ENCODE measurements at places on chromosomes 12 and 14. TPM values are rescaled to one million over a fixed set of nuclear protein-coding genes. Genes with fewer than 3 reads are reported as not detected.
A peak's percentile ranks its signal among the peaks of the same experiment; 100 is the strongest.

CFAP54 gene
- total RNA-seq = 5.1 TPM

PDE6H gene
- total RNA-seq = not detected

SLC25A29 gene
- 24.1 TPM for total RNA-seq

GLIPR1 gene
- 36.0 TPM for total RNA-seq

FOXG1 gene
- not detected for total RNA-seq

NPFF gene
- not detected for total RNA-seq

CIROP gene
- total RNA-seq = 1.0 TPM

TAS2R19 gene
- 5.3 TPM for total RNA-seq

VASH1 gene
- total RNA-seq = 4.5 TPM

NYNRIN gene
- total RNA-seq = 8.2 TPM

GLT1D1 gene
- total RNA-seq = under 0.01 TPM

KRT85 gene
- total RNA-seq = not detected

AGAP2 gene
- total RNA-seq = under 0.01 TPM

LIN7A gene
- 9.5 TPM for total RNA-seq

POTEM gene
- total RNA-seq = not detected

- peak; percentile 85 for DNase-seq
Observed at GRCh38 chr14:102805371-102805891, 28.2 kb downstream of the TRAF3 start.

DNA sequence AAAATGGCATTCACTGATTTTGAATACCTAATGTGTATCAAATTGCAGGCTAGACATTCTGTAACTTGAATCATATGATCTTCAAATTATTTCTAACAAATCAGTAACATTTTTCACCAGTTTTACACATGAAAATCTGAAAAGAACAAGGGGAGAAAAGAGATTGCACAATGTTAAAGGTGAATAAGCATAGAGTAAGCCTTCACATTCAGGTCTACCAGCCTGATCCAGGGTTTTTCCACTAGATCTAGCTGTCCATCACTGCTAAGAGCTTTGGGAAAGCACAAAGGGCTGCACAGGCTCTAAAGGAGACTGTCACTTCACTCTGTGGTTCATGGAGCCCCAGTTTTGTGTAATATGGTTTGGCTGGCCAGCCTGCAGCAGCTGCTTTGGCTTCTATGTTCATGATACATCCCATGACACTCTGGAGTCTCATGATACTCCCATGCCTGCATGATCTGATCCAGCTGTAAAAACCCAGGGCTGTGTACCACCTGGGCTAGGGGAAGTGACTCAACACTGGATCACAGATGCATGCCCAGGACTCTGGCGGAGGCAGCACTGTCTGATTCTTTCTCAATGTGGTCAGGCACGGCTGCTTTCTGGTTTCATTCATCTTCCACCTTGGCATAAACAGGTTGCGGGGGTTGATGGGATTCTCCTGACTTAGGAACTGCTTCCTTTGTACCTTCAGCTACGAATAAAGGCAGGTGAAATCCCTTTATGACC lies 859.7 kb downstream of the GALC start:
- peak; percentile 96 for DNase-seq

- DNase-seq = peak; percentile 52
Observed at GRCh38 chr12:62194616-62195015, 65.6 kb upstream of the USP15 start.

GRCh38 chr14:42469637-42470426 lies 863.2 kb downstream of the LRFN5 start:
- peak; percentile 25 for DNase-seq

GRCh38 chr14:47678157-47678556 lies 2.8 kb upstream of the MDGA2 start:
- no peak for DNase-seq

GRCh38 chr12:32076941-32077340 lies 29.7 kb upstream of the BICD1 start:
- no peak for DNase-seq

DNA sequence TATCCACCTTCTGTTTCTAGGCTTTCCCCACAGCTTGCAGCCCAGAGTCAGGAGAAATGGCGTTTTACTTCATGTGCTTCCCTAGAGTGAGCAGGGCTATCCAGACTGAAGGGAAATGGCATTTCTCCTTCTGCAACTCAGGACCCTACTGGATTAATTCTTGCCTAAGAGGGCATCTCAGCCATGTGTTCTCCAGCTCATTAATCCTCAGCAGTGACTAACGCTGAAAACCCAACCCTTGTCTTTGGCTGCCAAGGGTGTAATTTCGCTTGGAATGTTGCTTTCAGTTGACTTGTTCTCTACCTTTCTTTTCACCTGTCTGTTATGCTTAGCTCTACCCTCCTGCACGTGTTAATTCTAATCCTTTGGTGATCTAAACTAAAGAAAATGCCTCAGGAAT lies 21.0 kb upstream of the EMP1 start:
- peak; percentile 81 for DNase-seq

DNA sequence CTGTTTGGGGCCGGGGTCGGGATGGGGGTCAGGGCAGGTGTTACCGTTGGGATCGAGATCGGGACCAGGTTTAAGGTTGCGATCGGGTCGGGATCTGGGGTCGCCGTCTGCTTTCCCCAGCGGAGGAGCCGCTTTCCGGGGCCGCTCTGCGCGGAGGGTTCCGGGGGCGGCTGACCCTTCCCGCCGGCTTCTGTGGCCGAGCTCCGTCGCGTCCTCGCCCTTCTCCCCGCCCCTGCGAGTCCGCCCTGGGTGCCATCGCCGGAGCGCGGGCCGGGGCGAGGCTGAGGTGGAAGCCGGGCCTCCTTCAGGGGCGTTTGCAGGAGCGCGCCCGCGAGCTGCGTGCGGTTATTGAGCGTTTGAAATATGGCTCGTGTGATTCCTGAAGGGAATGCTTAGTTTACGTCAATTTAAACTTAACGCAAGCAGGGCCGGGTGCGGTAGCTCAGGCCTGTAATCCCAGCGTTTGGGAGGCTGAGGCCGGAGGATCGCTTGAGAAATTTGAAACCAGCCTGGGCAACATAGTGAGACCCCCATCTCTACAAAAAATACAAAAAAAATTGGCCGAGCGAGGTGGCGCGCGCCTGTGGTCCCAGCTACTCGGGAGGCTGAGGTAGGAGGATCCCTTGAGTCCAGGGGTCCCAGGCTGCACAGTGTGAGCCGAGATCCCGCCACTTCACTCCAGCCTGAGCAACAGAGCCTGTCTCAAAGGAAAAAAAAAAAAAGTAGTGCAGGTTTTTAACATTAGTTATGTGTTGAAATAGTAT lies 620 bp downstream of the PGAM5 start:
- DNase-seq = peak; percentile 45

GRCh38 chr12:67747869-67748742 lies 99.6 kb downstream of the DYRK2 start:
- peak; percentile 34 for DNase-seq

- no peak for DNase-seq
Observed at GRCh38 chr12:6116471-6117021, 7.9 kb downstream of the VWF start.

GRCh38 chr14:68975667-68976066 lies 3.4 kb downstream of the ACTN1 start:
- DNase-seq = peak; percentile 94

DNA sequence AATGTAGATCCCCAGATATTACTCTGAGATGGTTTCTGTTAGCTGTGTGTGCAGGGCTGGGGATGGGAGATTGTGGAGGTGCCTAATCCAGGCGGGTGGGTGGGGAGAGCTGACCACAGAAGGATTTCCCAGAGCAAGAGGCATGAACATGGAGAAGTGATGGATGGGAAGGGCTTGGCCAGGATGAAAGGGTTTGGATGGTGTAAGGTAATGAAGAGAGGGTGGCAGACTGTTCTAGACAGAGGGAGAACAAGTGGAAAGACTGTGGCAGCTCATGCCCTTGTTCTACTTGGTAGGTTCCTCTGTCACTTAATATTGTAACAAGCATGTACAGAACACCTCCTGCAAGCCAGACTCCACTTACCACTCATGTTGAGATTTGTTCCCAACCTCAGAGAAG lies 187.8 kb downstream of the NPAS3 start:
- DNase-seq = no peak

- no peak for DNase-seq
Observed at GRCh38 chr14:22271838-22272799, 316.9 kb downstream of the DAD1 start.

GRCh38 chr14:32985866-32986265 lies 47.2 kb downstream of the NPAS3 start:
- DNase-seq = peak; percentile 50

- no peak for DNase-seq
Observed at GRCh38 chr12:79531518-79531917, 159.2 kb downstream of the PAWR start.

DNA sequence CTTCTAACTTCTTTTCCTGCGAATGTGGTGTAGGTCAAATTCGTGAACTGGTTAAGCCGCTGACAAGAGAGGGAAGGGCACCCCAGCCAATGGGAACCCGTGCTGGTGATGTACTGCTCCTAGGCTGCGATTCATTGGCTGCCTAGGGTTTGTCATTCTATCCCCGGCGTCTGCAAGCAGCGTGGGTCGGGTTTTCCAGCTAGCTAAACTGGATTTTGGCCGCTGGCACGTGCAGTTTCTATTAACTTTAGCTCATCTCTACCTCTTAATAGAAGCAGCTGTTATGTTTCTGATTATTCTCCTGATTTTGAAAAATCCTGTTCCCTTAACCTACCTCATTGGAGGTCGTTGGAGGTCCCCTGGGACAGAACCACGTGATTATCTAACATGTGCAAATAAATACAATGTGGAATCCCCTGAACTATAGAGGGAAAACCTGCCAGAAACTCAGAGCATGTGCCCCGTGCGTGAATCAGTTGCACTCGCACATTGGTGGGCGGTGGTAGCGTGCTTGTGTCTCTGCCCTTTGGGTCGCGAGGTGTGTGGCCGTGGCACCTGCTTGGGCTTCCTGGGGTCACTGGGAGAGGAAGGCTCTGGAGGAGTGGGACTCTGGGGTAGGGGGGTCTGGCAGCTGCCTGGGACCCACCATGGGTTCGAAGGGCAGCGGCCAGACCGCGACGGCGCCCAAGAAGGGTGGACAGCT lies 876 bp upstream of the PPM1A start:
- peak; percentile 93 for DNase-seq

DNA sequence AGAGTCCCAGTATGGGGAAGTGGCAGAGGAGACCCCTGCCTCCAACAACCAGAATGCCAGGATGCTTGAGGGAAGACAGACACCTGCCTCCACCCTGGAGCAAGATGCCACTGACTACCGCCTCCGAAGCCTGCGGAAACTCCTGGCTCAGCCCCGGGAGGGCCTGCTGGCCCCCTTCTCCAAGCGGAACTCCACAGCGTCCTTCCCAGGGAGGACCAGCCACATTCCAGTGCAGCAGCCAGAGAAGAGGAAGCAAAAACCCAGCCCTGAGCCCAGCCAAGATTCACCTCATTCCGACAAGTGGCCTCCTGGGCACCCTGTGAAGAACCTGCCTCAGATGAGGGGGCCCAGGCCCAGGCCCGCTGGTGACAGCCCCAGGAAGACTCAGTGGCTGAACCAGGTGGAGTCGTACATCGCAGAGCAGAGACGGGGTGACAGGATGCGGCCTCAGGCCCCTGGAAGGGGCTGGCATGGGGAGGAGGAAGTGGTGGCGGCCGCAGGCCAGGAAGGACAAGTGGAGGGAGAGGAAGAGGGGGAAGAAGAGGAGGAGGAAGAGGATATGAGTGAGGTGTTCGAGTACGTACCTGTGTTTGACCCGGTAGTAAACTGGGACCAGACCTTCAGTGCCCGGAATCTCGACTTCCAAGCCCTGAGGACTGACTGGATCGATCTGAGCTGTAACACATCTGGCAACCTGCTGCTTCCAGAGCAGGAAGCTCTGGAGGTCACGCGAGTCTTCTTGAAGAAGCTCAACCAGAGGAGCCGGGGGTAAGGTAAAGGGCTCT lies 93.7 kb downstream of the B4GALNT3 start:
- DNase-seq = no peak

GRCh38 chr14:20417250-20418186 lies 4.2 kb upstream of the TEP1 start:
- DNase-seq = no peak

DNA sequence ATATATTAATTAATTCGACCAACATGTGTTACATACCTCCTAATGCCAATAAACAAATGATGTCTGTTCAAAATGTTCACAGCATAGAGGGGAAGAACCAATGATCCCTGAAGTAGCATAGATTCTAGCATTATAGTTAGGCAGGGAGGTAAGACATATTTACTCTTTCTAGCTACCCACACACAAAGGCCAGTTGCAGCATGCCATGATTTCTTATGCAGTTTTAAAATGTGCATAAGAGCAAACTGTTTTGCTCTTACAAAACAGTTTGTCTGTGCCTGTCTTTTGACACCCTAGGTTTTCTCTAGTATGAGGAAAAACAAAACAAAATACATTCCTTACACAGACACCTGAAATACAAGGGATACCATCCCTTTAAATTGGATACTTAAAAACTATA lies 61.9 kb downstream of the SLC16A7 start:
- DNase-seq = no peak

GRCh38 chr12:51695241-51696010 lies 104.4 kb downstream of the SCN8A start:
- DNase-seq = no peak

GRCh38 chr14:38554026-38554425 lies 298.1 kb upstream of the CLEC14A start:
- DNase-seq = peak; percentile 26

GRCh38 chr14:100788942-100789341 lies 37.0 kb upstream of the MEG3 start:
- no peak for DNase-seq

DNA sequence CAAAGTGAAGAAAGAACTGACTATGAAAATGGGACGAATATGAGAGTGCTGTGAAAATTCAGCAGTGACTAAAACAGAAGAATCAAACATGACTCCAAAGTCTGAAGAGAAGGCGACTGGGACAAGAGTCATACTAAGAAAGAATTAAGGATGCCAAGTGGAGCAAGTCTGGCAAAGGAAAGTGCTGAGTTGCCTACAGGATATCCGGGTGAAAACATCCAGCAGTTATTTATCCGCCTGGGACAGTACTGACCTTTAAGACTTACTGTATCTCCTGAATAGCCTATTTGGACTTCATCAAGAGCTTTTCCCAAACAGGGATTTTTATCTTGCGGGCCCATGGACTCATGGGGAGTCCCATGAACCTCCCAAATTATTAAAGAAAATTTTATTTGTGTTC lies 41.1 kb downstream of the KICS2 start:
- peak; percentile 71 for DNase-seq
